CD4-positive, alpha-beta T cell treated with Interleukin-2 at 100 ng/mL for 4 hours (primary cell): ENCODE measurements at places on chromosomes 11 and 22.

DNA sequence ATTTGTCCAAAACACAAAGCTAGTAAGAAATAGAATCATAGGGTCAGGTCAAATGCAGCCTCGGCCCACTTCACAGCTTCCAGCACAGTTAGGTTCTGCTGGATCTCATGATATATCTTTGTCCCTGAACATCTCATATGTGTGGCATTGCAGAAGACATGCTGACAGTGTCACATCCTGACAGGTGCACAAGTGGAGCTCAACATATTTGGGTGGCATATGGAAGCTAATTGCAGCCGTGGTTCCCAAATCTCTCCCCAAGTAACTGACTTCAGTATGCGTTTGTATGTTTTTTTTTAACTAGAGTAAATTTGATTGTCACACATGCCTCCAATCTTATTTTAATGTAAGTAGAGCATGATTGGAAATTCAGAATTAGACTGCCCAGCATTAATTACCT is 33.4 kb downstream of the NAV2 start:
- DNase-seq: no peak

DNA sequence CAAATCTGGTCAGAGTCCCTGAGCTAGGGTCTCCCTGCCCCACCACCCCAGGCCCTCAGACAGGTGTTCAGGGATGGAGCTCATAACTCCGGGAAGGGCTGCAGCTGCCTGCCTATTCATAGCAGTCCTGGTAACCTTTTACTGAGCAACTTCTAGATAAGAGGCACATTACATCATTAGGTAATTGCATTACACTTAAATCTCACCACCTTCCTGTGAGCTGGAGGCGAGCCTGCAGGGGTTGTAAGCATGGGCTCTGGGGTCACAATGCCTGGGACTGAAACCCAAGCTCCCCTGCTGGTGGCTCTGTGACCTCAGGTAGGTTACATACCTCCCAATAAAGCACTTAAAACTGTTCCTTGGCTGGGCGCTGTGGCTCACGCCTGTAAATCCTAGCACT is 22.5 kb downstream of the TP53I11 start:
- no peak for DNase-seq

GRCh38 chr22:32904044-32904443 is 102.5 kb downstream of the TIMP3 start:
- no peak for DNase-seq

DNA sequence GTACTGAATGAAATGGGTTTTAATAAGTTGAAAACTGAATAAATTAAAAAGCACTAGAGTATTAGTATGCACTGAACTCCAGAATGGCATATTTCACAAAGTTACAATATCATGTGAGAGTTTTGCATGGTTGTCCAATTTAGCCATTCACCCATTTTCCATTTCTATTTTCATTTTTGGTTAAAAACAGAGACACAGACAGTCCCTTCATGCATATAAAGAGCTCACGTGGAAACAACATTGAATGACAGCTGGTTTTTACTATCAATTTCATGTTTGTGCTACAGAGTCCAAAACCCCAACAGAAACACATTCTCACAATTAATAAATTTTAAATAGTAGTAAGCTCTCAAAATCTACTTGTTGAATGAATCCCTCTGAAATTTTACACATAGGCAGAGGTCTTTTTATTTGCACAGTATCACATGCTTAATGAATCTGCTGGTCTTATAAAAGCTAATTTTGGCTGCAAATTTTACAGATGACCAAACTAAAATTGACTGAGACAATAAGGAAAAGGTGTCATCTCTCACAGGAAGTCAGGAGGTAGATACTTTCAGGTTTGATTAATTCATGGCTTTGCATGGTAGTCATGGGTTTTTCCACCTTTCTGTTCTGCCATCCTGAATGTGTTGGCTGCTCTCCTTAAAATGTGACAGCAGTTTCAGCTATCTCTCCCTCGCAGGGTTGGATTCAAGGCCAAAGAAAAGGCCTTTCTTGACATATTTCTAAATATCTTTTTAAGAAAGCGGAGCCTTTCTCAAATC is 20.6 kb upstream of the DDI1 start:
- DNase-seq: no peak

DNA sequence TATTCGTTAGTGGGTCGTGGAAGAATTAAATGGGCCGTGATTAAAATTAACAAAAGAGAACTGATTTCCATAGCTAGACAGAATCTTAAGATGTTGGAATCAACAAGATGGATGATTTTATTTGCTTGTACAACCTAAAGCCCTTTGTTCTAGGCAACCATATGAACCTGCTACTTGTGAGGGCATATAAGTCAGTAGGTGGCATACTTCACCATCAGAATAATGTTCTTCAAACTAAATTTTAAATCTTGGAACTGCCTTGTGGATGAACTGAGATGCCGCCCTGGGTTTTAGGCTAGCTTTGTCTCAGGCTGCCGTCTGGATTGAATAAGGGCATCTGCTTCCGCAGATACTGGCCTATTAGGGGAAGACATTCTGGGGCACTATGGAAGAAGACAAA is 40.9 kb downstream of the CSRP3 start:
- no peak for DNase-seq

DNA sequence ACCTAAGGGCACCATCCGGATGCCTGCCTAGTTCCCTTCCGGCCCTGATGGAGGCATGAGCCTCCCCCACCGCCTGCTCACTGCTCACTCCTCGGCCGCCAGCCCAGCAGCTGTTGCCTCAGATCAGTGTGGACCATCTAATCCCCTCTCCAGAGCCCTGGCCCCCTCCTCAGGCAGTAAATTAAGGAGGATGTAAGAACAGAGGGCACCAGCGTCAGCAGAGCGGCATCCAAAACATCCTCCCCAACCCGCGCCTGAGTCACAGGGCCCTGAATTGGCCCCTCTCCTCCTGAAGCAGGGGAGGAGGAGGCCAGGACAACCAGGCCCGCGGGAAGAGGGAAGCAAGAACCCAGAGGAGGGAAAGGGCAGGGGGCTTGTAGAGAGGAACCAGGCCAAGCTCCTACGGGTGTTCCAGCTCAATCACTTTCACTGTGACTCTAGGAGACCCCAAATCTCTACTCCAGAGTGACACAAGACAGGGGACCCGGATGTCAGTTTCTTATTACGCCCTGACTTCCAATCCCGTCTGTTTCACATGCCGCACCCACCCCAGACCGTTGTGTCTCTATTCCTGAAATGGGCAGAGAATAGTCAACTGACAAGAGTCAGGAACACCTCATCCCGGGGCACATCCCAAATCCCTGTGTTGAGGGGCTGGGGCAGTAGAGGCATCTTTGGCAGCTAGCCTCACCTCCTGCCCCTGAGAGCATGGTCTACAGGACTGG is 31.3 kb upstream of the MYOD1 start:
- no peak for DNase-seq

GRCh38 chr11:74822170-74822569 is 73.5 kb downstream of the RNF169 start:
- DNase-seq: no peak
